ENCODE measurements at places on chromosomes 16 and 17.

DNA sequence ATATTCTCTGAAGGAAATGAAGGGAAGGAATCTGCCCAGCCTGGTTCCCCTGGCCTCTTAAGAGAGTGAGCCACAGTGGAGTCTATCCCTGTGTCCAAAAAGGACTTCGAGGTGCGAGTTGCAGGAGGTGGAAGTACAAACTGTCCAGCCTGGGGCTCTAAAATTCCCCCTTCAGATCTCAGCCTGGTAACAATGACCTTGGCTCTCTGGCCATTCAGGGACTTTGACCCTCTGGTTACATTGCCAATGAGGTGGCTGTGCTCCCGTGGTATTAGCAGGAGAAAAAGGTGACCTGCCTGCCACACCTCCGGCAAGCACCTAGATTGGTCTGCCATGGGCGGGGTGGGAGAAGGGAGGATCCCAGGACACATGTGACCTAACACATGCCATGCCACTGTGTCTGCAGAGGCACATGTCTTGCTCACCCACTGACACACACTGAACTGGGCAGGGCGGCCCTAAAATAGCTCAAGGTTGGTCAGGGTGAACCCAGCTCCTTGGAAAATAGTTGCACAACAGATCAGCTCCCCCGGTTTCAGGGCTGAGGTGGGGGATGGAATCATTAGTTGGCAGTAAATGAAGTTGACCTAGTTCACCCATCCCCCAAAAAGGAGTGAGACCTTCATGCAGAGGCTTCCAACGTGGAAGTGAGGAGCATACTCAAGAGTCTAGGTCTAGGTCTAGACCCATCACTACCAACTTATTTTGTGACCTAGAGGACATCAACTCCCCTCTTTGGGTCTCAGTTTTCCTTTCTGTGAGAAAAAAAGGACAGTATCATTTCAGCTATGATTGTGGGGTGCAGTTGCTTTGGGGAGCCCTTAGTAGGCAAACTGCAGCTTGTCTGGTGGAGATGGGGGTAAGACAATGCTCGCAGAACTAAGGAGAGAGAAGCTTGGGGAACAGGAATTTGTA, 2.2 kb downstream of the NR1D1 start:
- DNase-seq = no peak

GRCh38 chr17:21001813-21002221, 41.0 kb downstream of the USP22 start:
- DNase-seq = no peak

GRCh38 chr16:67054901-67055300, 26.0 kb downstream of the CBFB start:
- DNase-seq = no peak

DNA sequence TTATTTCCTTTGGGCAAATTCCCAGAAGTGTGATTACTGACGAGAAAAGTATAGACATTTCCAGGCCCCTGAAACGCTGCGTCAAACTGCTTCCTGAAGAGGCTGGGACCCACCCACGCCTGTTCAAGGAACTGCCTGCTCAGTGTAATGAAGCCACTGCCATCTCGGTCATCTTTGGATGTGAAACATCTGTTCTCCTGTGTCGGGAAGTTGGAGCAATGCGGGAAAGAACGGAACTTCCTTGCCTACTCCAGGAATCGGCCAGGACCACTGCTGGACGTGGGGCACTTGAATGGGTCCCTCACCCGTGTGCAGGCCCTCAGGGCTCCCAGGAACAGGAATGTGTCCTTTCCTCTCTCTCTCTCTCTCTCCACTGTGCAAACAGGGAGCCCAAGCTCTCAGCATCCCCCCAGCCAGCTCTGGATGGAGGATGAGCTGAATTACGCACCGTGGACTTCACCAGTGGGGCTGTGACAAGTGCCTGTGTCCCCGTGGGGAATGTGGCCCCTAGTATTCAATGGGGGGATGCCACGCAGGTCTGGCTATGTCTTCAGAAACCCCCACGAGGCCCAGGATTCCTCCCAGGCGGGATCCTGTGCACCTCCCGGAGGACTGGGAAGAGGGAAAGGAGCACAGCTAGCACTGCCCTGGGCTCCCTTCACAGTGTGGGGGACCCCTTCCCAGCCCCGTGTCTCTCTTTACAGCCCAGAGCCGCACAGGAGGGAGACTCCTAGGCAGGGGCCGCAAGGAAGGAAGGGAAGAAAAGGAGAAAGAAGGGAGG, 18.3 kb upstream of the LITAF start:
- DNase-seq = no peak

GRCh38 chr17:4908301-4908700, 5.4 kb upstream of the CHRNE start:
- DNase-seq = no peak

- no peak for DNase-seq
These were observed 53.5 kb upstream of the INTS2 start for GRCh38 chr17:61981323-61981722.

DNA sequence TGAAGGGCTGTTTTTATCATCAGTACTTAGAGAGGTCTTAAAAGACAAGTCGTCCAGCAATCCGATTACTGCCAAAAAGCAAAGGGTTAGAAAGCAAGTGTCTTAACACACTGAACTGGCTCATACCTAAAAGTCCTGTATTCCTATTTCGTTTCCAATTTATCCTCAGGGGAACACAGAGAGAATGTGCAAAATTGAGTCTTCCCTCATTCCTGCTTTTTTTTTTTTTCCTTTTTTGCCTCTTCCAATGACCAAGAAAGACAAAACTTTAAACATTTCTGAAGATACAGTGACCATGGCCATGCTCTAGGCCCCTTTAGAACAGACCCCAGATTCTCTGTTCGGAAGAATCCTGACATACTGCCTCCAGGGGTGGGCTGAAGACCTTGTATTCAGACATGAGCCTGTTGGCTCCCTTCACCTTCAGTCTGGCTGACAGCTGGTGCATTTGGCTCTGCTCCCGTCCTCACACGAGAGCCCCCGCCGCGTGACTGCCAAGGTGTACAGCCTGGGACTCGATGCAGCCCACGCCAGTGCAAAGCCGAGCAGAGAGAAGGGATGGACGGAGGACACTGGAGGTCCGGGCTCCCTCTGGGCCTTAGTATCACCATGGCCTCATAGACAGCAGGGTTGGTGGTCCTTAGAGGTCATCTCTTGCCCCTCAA, 47.0 kb downstream of the COTL1 start:
- no peak for DNase-seq

DNA sequence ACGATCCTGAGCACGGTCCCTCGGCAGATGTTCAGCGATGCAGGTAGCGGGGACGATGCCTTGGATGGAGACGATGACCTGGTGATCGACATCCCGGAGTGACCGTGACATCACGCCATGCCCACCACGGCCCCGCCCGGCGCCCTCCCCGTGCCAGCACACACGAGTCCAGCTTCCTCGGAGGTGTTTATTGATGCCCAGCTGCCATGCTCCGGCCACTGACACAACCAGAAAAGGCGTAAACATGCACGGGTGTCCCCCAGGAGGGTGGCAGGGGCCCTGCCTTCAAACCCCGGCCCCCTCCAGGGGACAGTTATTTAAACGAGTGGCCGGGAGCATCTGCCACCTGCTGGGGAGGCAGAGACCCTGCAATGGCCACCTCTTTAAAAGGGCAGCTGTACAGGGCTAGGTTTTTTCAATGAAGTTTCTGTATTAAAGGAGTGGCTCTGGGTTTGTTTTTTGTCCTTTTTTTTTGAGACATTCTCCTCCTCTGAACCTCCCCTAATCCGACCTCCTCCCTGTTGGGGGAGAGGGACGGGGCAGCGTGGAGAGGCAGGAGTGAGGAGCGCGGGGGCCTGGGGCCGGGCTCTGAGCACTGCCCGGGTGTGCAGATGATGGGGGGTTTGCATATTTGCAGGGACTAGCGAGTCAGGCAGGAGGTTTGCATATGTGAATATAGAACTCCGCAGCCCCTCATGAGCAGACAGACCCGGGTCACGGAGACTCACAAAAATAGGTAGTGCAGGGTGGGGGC, 5.3 kb downstream of the DOC2A start:
- DNase-seq = peak; percentile 68

DNA sequence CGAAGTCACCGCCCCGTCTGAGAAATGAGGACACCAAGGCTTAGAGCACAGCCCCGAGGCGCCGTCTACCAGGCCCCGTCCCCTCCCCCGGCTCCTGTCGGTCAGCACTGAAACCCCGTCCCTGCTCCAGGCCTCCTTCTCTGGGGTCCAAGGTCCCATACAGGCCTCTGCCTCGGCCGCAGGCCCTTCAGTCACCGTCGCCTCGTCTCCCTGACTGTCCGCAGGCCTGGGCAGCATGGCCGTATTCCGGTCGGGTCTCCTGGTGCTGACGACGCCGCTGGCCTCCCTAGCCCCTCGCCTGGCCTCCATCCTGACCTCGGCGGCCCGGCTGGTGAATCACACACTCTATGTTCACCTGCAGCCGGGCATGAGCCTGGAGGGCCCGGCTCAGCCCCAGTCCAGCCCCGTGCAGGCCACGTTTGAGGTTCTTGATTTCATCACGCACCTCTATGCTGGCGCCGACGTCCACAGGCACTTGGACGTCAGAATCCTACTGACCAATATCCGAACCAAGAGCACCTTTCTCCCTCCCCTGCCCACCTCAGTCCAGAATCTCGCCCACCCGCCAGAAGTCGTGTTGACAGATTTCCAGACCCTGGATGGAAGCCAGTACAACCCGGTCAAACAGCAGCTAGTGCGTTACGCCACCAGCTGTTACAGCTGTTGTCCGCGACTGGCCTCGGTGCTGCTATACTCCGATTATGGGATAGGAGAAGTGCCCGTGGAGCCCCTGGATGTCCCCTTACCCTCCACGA, 617 bp downstream of the COASY start:
- DNase-seq = no peak
